ENCODE measurements at places on chromosomes 3 and 15.

- no peak for DNase-seq
These were observed 203.3 kb downstream of the PLCL2 start for GRCh38 chr3:17088017-17088416.

GRCh38 chr3:136343873-136344555, 93.9 kb downstream of the PCCB start:
- DNase-seq, result peak; percentile 32

DNA sequence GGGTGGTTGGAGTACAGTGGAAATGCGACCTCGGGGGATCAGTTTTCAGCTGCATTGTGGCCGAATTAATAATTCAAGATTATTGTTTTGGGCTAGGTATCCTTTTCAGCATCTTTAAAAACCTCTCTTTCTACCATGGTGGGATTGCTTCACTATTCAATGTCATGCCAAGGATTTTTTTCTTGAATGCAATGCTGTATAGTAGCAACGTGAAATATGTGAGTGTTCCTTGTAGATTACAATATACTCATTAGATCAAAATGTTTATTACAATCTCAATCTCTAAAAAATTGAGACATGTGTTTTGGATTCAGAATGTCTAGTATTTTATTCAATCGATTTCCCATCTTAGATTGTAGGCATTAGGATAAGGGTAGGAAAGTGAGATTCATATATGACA, 586.5 kb upstream of the TBL1XR1 start:
- DNase-seq, result no peak

GRCh38 chr3:175070946-175071345, 211.8 kb downstream of the NAALADL2 start:
- no peak for DNase-seq

- DNase-seq, result peak; percentile 76
These were observed 50.6 kb downstream of the SLC6A6 start for GRCh38 chr3:14452740-14453710.

GRCh38 chr3:184688251-184688881, 23.5 kb downstream of the MAGEF1 start:
- DNase-seq, result no peak

DNA sequence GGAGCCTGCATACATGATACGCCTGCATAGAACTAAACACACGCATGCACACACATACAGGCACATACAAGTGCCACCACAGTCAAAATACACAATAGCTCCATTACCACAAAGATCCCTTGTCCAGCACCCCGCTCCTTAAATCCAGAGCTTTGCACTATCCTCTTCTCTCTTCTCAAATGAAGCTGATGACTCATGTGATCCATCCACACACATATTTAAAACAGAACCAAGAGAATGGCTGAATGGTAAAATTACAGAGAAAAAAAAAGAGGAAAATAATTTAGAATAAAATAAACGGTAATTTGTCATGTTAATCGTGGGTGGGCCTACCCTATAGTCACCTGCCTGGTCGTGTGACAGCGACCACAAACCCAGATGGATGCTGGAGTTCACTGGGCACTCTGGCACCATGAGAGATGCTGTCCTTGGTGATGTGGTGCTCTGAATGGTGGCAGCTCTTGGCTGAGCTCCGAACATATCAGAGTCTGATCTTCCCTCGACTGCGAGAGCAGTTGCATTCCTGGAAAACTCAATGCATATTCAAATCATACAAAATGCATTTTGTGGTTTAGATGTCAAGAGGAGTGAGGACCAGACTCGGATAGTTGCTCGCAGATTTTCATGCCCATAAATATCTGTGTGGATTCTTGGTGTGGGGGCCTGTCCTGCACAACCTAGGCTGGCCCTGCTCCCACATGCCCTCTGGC, 8.9 kb downstream of the IQSEC1 start:
- DNase-seq, result no peak

DNA sequence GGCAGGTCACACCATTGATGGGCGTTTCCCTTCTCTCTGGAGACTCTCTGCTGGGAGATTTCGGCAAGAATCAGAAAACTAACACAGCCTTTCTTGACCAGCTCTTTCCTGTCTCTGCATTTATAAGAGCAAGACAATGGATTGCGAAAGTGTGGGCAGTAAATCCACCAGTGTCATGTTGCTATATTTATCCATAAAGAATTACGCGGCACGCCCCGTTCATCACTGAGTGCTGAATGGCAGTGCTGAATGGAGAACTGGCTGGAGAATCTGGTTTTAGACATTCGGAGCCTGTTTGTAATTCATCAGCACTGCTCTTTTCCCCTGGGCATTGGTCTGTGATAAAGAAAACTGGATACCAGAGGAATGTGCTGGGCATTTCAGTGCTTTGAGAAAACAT, 2.0 kb upstream of the CEMIP start:
- DNase-seq, result no peak

DNA sequence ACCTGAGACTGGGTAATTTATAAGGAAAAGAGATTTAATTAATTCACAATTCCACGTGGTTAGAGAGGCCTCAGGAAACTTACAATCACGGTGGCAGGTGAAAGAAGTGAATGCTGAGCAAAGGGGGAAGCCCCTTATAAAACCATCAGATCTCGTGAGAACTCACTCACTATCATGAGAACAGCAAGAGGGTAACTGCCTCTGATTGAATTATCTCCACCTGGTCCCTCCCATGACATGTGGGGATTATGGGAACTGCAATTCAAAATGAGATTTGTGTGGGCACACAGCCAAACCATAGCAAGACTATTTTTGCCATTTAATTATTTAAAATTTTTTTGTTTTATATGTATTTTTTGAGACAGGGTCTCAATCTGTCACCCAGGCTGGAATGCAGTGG, 27.0 kb upstream of the KCTD6 start:
- DNase-seq, result no peak

DNA sequence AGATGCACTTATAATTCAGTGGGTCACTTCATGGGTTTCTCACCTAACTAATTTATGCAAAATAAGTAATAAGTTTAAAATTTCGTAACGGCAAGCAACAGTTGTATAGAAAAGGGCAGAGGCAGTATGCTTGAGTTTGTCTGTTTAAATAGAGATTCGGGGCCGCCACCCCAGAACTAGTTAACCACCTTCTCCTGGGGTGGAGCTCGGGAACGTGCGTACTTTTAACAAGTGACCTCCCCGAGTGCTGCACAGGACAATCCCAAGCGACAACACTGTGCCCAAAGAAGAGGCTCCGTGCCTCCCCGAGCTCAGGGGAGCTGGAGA, 439 bp downstream of the SSR3 start:
- no peak for DNase-seq

DNA sequence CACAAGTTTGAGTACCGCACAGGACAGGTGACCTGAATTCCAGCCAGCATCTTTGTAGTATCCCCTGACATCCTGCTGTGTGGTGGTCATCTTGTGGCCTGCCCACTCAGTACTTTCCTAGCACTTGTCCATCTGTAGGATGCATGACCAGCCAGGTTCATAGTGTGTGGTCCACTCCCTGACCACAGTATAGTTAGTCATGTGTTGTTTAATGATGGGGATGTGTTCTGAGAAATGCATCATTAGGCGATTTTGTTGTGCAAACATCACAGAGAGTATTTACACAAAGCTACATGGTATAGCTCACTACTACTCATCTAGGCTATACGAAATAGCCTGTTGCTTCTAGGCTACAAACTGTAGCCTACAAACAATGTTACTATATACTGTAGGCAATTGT, 16.9 kb upstream of the RBPMS2 start:
- DNase-seq, result no peak

DNA sequence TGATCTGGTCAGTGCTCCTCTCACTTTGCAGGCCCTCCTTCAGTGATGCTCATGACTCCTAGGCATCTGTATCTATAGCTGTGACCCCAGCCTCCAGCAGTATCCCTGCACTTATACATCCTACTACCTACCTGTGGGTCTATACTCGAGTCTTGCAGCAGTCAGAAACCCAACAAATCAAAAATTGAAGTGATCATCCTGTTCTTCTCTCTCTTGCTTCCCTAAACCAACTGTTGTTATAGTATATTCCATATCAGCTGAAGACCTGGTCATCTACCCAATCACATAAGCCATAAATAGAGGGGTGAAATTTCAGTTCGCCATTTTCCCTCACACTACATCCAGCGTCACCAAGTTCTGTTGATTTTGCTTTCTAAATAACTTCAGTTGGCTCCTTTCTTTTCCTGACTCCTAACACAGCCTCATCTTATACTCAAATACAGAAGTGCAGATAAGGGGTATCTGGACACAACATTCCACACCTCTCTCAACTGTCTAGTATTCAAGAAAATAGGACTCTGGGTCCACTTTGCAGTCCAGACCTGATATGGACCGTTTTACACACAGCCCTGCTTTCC, 25.9 kb upstream of the SRPRB start:
- no peak for DNase-seq

- DNase-seq, result no peak
These were observed 8.1 kb downstream of the GOLGA6L2 start for GRCh38 chr15:23438816-23439466.
